ENCODE measurements at places on chromosomes 13 and 19. TPM values are rescaled to one million over a fixed set of nuclear protein-coding genes. Genes with fewer than 3 reads are reported as not detected.
A peak's percentile ranks its signal among the peaks of the same experiment; 100 is the strongest.

- no peaks in the 10 kb centered on the region for H3K36me3 ChIP-seq
- no peak overlapping the region for H3K27ac ChIP-seq
- no peak for DNase-seq
- H3K4me1 ChIP-seq = no peaks in the 10 kb centered on the region
Observed at GRCh38 chr13:26653310-26653709, 95.8 kb downstream of the WASF3 start.

DNA sequence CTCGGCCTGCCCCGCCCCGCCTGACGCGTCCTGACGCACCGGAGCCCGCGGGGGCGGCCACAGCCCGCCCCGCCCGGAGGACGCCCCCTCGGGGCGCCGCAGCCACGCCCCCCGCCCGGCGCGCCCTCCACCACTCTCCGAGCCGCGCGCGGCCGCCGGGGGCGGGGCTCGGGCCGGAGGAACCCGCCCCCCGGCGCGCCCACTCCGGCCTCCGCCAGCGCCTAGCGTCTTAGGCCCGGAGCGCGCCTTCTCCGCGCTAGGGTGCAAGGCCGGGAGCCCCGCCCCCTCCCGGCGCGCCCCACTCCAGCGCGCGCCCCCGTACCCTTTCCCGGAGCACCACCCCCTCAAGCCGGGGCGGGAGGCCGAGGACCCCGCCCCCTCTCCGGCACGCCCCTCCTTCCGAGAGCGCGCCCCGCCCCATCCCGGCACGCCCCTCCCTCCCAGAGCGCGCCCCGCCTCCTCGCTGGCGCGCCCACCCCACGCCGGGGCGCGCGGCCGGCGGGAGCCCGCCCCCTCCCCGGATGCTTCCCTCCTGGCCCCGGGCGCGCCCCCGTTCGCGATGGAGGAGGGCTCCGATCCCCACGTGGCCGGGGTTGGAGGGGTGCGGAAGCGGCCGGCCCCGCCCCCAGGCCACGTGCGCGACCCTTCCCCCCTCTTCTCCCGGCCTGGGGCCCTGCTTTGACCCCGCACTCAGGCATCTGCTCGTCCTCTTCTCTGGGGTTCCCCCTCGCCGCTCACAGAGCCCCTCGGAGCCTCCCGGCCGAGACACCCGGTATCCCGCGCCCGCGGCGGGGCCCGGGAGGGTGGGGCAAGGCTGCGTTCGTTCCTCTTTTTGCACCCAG is 480 bp upstream of the KLF16 start:
- H3K27me3 ChIP-seq = no peaks in the 10 kb centered on the region
- H3K4me3 ChIP-seq = peak overlapping the region; percentile 42
- peak overlapping the region; percentile 86 for H3K27ac ChIP-seq

GRCh38 chr13:72505376-72505775 is 222.1 kb downstream of the MZT1 start:
- no peak overlapping the region for H3K27ac ChIP-seq
- no peaks in the 10 kb centered on the region for H3K27me3 ChIP-seq
- H3K36me3 ChIP-seq = no peaks in the 10 kb centered on the region
- no peak for DNase-seq
- no peaks in the 10 kb centered on the region for H3K4me1 ChIP-seq
- H3K4me3 ChIP-seq = no peak overlapping the region

DNA sequence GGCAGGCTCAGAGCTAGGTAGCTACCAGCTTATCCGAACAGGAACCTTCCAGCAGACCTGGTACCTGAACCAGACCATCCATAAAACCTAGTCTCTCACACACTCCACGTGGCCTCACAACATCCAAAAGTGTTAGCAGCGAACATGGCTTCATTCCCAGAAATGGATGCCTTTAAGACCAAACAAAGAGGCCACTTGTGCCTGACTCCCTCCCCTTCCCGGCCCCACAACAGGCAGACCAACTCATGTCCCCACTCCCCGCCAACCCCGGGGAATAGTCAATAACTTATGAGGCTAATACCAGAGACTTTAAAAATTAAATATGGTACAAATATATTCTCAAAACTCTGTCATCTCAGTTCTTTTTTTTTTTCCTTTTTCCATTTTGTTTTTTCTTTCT is 46.2 kb downstream of the ZNF557 start:
- H3K36me3 ChIP-seq = no peaks in the 10 kb centered on the region
- DNase-seq = no peak
- no peaks in the 10 kb centered on the region for H3K4me1 ChIP-seq
- no peak overlapping the region for H3K4me3 ChIP-seq
- no peaks in the 10 kb centered on the region for H3K27me3 ChIP-seq

Gene CEACAM21
- total RNA-seq = 1.2 TPM

Measured in pancreas (tissue), 10 donors.